ENCODE measurements at places on chromosomes 7 and 10.

DNA sequence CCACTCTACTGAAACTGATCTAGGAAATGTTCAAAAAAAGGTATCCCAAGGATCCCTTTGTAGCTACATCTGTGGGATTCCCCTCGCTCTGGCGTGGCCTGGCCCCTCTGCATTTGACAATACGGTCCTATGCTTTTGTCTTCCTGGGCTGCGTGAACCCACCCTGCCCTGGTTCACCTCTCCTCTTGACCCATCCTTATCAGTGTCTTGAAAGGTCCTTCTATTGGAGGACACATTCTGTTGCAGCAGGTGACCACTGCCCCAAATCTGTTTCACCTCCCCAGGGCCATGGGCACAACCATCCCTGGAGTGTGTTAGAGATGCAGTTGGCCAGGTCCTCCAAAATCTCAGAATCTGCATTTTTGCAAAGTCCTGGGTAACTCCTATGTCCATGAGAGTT, 100.8 kb downstream of the EGFR start:
- no peak for DNase-seq

DNA sequence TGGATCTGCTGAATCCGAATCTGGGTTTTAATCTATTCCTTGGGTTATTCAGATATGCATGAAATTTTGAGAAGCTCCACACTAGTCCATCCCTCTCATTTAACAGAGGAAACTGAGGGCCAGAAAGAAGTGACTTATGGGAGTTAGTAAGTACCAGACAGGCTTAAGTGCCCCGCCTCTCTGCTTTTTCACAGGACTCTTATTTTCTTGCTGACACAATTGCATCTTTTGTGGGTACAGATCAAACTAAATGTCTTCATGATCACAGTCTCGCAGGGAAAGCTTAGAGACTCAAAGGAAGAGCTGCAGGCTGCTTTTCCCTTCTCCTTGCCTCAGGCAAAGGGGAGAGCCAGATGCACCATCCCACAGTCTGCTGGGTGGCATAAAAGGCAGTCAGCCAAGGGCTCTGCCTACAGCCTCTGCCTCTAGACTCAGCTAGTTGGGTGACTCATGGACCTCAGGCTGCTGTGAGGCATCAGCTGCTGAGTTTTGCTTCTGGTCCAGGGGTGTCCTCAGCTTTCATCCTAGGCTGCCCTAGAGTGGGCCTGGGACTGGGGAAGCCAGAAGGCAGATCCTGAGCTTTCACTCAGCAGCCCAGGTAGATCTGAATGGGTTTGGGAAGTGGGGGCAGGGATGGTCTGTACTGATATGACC, 11.6 kb downstream of the GOLGA7B start:
- DNase-seq, result no peak

DNA sequence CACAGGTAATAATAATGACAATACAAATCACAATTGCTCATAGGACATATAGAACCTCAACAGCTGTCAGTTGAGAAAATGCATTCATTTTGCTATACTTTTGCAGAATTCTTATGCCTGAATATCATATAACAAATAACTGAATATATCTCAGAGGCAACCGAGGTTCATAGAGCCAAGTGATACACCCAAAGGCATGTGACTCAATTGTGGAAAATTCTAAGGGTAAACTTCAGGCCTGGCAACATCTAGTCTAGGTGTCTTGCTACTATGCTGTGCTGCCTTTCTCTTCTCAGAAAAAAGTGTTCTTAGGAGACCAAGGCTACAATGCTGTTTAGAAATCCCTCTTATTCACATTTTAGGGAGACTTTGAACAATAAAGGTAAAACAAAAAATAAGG, 270.7 kb downstream of the BAMBI start:
- no peak for DNase-seq

GRCh38 chr7:157016352-157017041, 6.0 kb upstream of the MNX1 start:
- no peak for DNase-seq

GRCh38 chr7:157472311-157473050, 135.7 kb downstream of the DNAJB6 start:
- DNase-seq, result no peak

GRCh38 chr10:102449321-102450123, 1.8 kb downstream of the C10orf95 start:
- DNase-seq, result peak; percentile 24

DNA sequence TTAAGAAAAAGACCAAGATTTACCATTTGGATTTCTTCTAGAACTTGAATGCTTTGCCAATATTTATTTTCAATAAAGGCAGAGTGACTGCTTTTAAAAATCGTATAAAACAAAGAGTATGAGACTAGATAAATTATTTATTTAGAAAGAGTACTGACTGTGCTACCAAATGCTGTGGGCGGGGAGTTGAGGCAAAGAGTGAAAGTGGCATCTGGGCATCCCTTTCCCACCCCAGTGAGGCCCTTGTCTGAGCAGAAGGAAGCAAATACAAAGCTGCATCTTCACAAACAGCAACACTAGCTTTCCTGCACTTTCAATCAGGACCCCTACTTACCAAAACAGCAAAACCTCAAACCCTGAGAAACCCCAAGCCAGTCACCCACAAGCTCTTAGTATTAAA, 34.9 kb downstream of the ITGB1 start:
- no peak for DNase-seq

- DNase-seq, result no peak
Measured at GRCh38 chr10:114917927-114918672, 19.9 kb upstream of the TRUB1 start.

DNA sequence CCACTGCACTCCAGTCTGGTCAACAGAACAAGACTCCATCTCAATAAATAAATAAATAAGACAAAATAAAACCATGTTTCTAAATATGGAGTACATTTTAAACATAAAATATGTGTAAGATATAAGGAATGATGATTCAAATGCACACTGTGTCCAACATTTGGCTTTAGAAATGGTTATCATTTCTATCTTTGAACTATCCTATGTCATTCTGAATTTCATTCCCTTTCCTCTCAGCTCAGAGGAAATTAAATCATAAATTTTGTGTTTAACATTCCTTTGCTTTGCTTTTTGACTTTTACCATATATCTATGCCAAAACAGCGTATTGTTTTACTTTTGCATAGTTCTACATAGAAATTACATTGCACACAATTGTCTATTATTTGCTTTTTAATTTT, 130.9 kb downstream of the GNAT3 start:
- no peak for DNase-seq

DNA sequence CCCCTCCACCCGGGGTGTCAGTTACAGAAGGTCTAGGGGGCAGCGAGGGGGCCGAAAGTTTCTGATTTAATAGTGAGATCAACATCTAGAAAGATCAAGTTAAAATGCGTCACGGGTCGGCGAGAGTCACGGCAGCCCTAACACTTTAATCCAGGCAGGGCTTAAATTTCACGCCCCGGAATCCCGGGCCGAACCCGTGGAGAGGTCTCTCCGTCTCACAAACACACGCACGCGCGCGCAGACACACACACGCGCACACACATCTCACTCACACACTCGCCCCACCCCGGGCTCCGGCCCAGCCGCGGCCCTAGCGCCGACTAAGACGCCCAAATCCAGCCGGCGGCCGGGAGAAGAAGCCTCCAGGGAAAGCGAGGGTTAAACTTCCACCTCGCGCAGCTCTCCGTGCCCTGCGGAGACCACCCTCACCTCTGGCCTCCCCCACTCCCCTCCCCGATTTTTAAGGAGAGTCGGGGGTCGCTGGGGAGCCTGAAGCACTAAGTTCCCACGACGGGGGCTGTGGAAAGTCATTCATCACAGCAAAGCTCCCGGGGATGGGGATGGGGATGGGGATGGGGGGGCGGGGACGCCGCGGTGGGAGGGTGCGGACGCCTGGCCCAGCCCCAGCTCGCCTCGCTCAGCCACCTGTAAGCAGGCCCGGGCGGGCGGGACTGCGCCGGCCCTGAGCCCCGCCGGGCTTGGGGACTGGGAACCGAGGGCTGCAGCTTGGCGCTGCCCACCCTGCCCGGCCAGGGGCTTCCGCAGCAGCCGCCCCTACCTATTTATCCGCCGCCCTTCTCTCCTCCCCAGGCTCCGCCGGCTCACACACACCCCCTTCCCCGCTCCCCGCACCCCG, 1.6 kb downstream of the PDGFA start:
- DNase-seq, result peak; percentile 53
